ENCODE measurements at places on chromosomes 13 and 19. TPM values are rescaled to one million over a fixed set of nuclear protein-coding genes. Genes with fewer than 3 reads are reported as not detected.

Gene SPIB
- total RNA-seq, result under 0.01 TPM

Gene SYDE1
- total RNA-seq, result 1.2 TPM

Gene MPND
- 18.8 TPM for total RNA-seq

DNA sequence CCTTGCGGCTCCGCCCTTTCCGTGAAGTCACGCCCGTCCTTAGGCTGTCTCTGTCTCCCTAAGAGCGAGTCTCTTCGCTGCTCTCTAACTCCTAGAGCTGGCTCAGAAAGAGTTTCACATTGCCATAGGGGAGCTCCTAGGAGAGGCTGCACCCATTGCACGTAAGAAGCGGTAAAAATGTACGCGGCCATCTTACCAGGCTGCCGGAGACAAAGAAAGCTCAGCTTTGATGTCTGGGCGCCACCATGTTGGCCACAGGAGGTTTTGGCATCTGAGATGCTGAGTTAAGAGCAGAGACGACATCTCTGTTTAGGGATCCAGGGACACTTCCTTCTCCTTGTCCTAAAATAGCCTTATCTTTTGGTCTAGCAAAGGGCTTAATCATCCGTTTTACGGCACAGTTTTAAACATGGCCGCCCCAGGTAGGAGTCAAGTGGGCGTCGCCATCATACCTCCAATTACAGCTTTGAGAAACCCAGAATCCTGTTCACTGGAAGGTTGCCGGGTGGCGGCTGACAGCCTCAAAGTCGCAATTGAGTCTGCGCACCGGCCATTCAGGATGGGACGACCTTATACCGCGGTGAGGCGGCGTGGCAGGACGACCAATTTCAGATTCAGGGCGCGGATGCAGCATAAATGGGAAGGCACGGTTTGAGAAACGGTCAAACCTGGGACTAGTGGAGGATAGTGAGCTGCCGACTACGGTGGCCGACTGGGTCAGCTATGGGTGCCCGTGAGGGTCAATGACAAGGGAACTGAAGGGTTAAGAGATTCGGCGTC is at the start of gene ZNF793:
Gene ZNF793, plus strand, starts transcription at position 553 of the 780 bp plus-strand sequence. CDS start 16,501 bp downstream, outside the sequence.
- peak; percentile 45 for DNase-seq

DNA sequence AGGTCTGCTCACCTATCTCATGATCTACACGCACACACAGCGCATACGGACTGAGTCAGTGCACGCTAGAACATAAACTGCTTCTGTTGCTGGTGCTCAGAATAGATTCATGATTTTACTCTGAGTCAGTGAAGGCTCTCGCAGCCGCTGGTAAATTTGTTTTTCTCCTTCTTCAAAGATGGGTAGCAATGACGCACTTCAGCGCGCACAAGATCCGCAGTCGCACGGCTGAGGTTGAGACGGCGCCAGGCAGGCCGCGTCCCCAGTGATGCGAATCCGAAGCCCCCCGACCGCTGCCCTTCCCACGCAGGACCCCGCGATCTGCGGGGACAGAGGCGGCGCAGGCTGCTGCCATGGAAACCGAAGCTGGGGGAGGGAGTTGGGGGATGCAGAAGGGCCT is 103.7 kb upstream of the USP29 start:
- no peak for DNase-seq

DNA sequence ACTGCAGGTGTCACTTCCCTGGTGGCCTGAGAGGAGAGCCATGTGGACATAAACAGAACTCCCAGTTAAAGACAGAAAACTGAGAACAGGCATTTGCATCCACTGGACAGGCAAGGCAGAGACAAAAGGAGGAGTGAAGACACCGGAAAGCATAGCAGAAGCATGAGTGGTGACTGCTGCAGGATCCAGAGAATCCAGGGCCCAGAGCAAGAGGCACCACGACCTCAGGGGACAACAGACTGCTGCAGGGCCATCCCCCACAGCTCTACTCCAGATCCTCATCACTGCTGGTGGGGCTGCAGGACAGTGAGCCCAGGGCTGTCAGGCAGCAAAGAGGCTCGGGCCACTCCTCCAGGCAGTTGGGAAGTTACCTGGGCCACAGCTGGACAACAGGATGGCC is 14.5 kb upstream of the ISYNA1 start:
- DNase-seq, result no peak
